A673 (cell line): ENCODE measurements at places on chromosomes 6 and 20.

DNA sequence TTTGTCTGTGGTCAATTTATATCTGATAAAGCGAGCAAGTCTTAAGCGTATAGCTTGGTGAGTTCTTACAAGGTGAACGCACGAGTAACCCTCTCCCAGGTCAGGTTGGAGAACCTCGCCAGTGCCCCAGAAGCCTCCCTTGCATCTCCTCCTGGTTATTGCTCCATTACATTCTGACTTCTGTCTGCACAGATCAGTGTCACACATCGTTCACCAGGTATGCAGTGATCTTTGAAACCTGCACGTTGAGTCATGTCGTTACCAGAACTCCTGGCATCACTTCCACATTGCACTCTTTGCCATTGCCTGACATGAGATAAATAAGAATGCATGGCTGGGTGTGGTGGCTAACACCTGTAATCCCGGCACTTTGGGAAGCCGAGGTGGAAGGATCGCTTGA is 44.2 kb downstream of the AKAP12 start:
- no peak for DNase-seq
- H3K36me3 ChIP-seq, result no peaks in the 10 kb centered on the region
- peaks cover 18% of the 10 kb centered on the region for H3K4me1 ChIP-seq
- no peak overlapping the region for H3K4me3 ChIP-seq

GRCh38 chr6:168285456-168285855 is 34.1 kb downstream of the DACT2 start:
- H3K27ac ChIP-seq, result no peak overlapping the region
- H3K4me3 ChIP-seq, result no peak overlapping the region
- H3K36me3 ChIP-seq, result no peaks in the 10 kb centered on the region
- DNase-seq, result no peak

- DNase-seq, result no peak
- H3K4me3 ChIP-seq, result no peak overlapping the region
- no peaks in the 10 kb centered on the region for H3K36me3 ChIP-seq
- H3K27me3 ChIP-seq, result no peaks in the 10 kb centered on the region
- no peak overlapping the region for H3K27ac ChIP-seq
Measured at GRCh38 chr20:33431797-33432381, 11.7 kb downstream of the SNTA1 start.

GRCh38 chr6:80676386-80676785 is 569.9 kb downstream of the BCKDHB start:
- no peaks in the 10 kb centered on the region for H3K36me3 ChIP-seq
- H3K27ac ChIP-seq, result no peak overlapping the region
- H3K27me3 ChIP-seq, result no peaks in the 10 kb centered on the region
- H3K4me1 ChIP-seq, result no peaks in the 10 kb centered on the region

DNA sequence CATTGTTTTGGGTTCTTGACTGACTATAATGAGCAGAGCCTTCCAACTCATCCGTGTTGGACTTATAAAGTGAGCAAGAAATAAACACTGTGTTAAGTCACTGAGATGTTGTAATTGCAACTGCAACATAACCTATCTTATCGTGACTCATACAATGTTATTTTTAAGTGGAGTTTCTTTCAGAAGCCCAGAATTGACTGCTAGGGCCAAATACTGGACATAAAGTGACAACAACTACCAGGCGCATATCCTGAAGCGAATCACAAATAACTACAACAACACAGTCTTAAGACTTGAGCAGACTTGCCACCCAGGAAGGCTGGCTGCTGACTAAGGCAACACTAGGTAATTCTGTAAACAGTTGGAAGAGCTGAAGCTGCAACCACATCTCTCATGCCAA is 326.6 kb downstream of the COL12A1 start:
- H3K4me3 ChIP-seq, result no peak overlapping the region
- no peaks in the 10 kb centered on the region for H3K27me3 ChIP-seq

- no peak overlapping the region for H3K4me3 ChIP-seq
- H3K4me1 ChIP-seq, result no peaks in the 10 kb centered on the region
- no peaks in the 10 kb centered on the region for H3K36me3 ChIP-seq
- DNase-seq, result no peak
Measured at GRCh38 chr6:132651062-132651461, 7.9 kb downstream of the TAAR1 start.

DNA sequence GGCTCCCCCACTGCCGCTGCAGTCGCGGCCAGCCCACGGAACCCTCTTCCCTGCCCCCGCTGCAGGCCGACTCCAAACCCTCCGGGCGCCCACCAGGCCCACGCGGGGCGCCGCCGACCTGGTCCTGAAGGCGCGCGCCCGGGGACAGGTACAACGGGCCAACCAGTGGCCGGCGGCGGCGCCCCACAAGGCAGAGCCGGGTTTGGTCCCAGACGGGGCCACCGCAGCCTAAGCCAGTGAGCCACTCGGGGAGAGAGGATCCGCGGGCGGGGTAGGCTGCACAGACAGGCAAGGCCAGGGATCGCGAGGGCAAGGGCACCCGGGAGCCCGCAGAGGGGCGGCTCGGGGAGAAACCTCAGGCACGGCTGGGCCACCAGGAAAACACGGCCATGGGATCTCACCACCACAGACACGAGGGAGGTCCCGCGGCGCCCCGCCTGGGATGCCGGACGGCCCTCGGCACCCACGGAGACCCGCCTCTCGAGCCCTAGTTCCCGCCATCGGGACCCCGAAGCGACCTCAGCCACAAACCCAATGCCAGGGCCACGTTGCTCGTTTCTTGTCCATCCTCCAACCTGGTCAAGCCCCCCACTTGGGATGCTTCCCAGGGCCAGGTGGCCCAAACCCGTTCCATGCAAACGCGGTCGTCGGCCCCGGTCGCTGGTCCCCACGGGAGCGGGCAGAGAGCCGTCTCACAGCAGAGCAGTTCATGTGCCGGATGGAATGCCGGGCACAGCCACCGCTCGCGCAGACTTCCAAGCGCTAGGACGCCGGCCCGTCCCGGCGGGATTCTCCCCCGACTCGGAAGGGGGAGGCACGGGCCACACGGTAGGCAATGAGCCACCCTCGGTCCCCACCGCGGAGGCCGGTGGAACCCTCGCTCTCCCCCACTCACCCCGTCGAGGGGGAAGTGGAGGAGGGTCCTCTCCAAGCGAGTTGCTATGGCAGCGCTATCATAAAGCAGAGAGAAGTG is 1956.6 kb upstream of the DEFB115 start:
- no peaks in the 10 kb centered on the region for H3K4me1 ChIP-seq
- no peak for DNase-seq
- no peak overlapping the region for H3K4me3 ChIP-seq
- H3K36me3 ChIP-seq, result no peaks in the 10 kb centered on the region
- H3K27ac ChIP-seq, result no peak overlapping the region

- peak; percentile 58 for DNase-seq
- H3K4me3 ChIP-seq, result no peak overlapping the region
- peaks cover 19% of the 10 kb centered on the region for H3K4me1 ChIP-seq
- H3K36me3 ChIP-seq, result no peaks in the 10 kb centered on the region
- H3K27ac ChIP-seq, result no peak overlapping the region
- no peaks in the 10 kb centered on the region for H3K27me3 ChIP-seq
Measured at GRCh38 chr6:90895299-90896074, 308.6 kb upstream of the MAP3K7 start.

DNA sequence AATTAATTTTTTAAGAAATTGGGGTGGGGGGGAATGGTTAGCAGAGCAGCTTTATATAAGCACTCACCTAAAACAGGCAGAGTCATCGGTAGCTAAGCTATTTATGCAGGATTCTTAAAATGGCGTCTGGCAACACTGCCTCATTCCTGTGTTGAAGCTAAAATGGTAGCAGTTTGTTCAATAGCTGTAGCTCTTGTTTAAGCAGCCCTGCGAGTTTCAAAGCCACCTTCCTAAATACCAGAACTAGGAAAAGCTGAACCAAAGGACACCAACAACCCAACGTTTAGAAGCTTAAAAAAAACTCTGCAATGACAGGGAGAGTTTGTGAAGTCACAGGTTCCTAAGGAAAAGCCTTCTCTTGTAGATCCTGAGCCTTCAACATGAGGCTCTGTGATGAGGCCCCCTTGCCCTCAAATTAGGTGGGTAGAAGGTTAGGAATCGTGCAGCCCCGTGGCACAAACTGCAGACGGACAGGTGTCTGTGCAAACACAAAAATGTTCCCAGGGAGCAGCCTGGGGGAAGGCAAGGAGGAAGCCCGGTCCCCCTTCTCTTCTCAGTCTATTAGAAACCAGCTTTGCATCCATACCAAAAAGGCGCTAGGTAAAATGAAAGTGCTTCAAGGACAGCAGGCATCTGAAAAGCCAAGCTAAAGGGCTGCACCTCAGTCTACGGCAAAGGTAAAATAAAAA is 4.7 kb downstream of the ZMYND8 start:
- peaks cover 69% of the 10 kb centered on the region for H3K4me1 ChIP-seq
- H3K27me3 ChIP-seq, result no peaks in the 10 kb centered on the region
- peaks cover 4% of the 10 kb centered on the region for H3K36me3 ChIP-seq
- H3K27ac ChIP-seq, result peak overlapping the region; percentile 97
- no peak for DNase-seq

DNA sequence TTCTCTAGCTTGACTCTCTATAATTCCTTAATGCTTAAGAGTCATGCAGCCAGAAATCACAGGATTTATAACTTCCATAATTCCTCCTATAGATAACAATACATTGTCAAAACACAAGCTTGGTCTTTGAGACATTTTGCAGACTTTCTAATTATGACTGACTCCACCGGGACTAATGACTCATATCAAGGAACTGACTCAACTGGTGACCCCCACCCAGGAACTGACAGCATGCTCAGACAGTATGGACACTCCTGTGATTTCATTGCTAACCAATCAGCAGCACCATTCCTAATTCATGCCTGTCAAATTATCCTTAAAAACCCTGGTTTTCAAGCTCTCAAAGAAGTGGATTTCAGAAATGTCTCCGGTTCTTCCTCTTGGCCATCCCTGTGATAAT is 670.5 kb upstream of the IMPG1 start:
- H3K4me1 ChIP-seq, result no peaks in the 10 kb centered on the region
- no peaks in the 10 kb centered on the region for H3K27me3 ChIP-seq
- no peak overlapping the region for H3K27ac ChIP-seq
- H3K36me3 ChIP-seq, result no peaks in the 10 kb centered on the region
- no peak for DNase-seq

DNA sequence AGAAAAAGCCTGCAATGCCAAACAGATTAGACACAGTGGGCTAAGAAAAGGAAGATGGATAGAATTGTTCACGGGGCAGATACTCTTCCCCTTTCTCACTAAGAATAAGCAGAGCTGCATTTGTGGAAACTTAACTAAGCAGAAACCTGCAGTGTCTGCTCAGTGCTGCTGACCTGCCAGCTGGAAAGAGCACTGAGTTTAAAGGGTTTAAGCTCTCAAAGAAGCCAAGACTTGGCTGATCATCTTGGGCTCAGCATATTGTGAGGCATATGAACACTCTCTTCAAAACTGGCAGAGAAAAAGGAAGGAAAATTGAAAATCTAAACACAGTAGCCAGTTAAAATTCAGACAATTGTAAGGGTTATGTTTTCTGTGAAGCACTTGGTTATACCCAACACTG is 711.1 kb upstream of the EPHA7 start:
- H3K4me1 ChIP-seq, result no peaks in the 10 kb centered on the region
- no peaks in the 10 kb centered on the region for H3K27me3 ChIP-seq
- no peaks in the 10 kb centered on the region for H3K36me3 ChIP-seq
- no peak overlapping the region for H3K4me3 ChIP-seq
- DNase-seq, result no peak

GRCh38 chr6:42979523-42980177 is 669 bp upstream of the PEX6 start:
- H3K4me3 ChIP-seq, result peak overlapping the region; percentile 99
- peaks cover 6% of the 10 kb centered on the region for H3K4me1 ChIP-seq
- H3K36me3 ChIP-seq, result peaks cover 10% of the 10 kb centered on the region
- DNase-seq, result no peak
- peak overlapping the region; percentile 92 for H3K27ac ChIP-seq
- no peaks in the 10 kb centered on the region for H3K27me3 ChIP-seq

- H3K36me3 ChIP-seq, result no peaks in the 10 kb centered on the region
- DNase-seq, result no peak
- H3K4me3 ChIP-seq, result no peak overlapping the region
- peaks cover 10% of the 10 kb centered on the region for H3K4me1 ChIP-seq
Measured at GRCh38 chr6:74733830-74734620, 471.8 kb downstream of the COL12A1 start.

DNA sequence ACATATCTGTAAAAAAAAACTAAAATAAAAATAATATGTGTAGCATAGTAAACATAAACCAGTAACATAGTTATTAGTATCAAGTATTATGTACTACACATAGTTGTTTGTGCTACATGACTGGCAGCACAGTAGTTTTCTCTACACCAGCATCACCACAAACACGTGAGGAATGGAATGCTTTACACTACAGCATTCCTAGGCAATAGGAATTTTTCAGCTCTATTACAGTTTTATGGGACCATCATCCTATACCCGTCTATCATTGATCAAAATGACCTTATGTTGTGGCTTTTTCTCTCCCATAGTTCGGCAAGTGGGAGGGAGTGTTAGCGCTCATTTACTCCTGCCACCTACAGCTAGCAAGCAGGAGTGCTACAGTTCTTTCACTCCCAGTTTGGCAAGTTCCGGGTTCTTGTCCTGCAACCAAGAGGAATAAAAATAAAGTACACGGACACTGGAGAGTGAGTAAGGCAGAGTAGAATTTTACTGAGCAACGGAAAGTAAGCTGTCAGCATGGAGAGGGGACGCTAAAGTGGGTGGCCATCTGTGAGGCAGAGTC is 196.8 kb upstream of the HSF2 start:
- no peak for DNase-seq
- H3K27me3 ChIP-seq, result no peaks in the 10 kb centered on the region
- H3K4me1 ChIP-seq, result no peaks in the 10 kb centered on the region
- H3K27ac ChIP-seq, result no peak overlapping the region
- H3K36me3 ChIP-seq, result no peaks in the 10 kb centered on the region

- peaks cover 7% of the 10 kb centered on the region for H3K4me1 ChIP-seq
- H3K27me3 ChIP-seq, result no peaks in the 10 kb centered on the region
- H3K4me3 ChIP-seq, result no peak overlapping the region
- H3K27ac ChIP-seq, result no peak overlapping the region
Measured at GRCh38 chr20:45153147-45153546, 21.6 kb upstream of the PI3 start.

DNA sequence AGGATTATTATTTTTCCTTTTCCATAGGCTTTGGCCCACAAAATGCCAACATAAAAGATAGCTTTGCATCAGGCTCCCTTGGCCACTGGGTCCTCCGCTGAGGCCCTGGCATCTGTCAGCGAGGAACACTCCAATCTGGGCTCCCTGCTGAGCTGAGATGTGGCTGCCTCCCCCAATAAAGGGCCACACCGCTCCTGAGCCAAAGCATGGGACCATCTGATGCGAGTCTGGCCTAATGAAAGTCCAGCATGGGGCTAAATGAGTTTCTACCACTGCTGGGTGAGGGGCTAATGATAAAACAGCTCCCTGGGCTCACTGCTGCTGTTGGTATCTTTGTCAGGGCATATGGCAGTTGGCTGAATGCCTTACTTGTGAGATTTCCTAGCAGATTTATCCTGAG is 817.5 kb upstream of the SLC35B3 start:
- no peak for DNase-seq
- no peaks in the 10 kb centered on the region for H3K27me3 ChIP-seq
- H3K36me3 ChIP-seq, result no peaks in the 10 kb centered on the region
- H3K27ac ChIP-seq, result no peak overlapping the region
- no peaks in the 10 kb centered on the region for H3K4me1 ChIP-seq
- no peak overlapping the region for H3K4me3 ChIP-seq

GRCh38 chr6:71468841-71469700 is 180.5 kb downstream of the OGFRL1 start:
- DNase-seq, result peak; percentile 50
- H3K27ac ChIP-seq, result no peak overlapping the region
- H3K4me1 ChIP-seq, result no peaks in the 10 kb centered on the region
- no peaks in the 10 kb centered on the region for H3K36me3 ChIP-seq
- H3K4me3 ChIP-seq, result no peak overlapping the region

GRCh38 chr20:16517946-16518783 is 55.1 kb downstream of the KIF16B start:
- H3K36me3 ChIP-seq, result no peaks in the 10 kb centered on the region
- H3K4me3 ChIP-seq, result no peak overlapping the region
- no peaks in the 10 kb centered on the region for H3K27me3 ChIP-seq
